ENCODE measurements at places on chromosomes 1 and 21.

GRCh38 chr1:66489972-66490601, 43.9 kb upstream of the SGIP1 start:
- no peak for DNase-seq

- DNase-seq, result no peak
Measured at GRCh38 chr1:100343897-100344296, 8.4 kb upstream of the CDC14A start.

DNA sequence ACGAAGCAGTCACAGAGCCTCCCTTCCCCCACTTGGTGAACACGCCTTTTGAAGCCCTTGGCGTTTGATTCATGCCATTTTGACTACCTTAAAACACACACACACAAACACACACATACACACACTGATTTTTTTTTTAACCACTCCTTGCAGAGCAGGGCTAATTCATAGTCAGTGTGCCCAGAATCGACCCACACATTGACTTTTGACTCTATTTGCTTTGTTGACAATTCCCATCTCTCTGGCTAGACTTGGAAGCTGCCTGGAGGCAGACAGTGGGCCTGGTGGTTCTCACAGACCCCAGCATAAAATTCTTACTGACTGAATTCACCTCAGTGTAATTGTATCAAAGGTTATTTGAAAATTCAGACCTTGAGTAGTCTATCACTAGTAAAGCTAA, 30.3 kb downstream of the CAPN8 start:
- DNase-seq, result no peak

- no peak for DNase-seq
Measured at GRCh38 chr1:218350035-218350525, 4.9 kb downstream of the TGFB2 start.

DNA sequence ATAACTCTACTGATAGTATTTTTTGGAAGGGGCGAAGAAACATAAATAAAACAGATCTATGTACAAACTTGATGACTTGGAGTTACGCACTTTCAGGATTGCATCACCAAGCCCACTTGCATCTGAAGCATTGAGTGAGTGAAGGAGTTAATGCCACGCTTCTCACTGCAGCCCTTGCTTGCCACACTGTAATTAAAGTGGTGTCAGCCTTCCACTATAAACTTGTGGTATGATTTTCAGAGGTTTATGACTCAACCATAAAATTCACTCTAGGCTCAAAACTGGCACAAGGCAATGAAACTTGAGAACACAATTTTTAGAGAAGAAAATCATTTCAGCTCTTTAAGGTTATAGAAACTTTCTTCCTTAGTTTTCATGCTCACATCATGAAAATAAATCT, 93.9 kb upstream of the PRMT6 start:
- DNase-seq, result no peak

DNA sequence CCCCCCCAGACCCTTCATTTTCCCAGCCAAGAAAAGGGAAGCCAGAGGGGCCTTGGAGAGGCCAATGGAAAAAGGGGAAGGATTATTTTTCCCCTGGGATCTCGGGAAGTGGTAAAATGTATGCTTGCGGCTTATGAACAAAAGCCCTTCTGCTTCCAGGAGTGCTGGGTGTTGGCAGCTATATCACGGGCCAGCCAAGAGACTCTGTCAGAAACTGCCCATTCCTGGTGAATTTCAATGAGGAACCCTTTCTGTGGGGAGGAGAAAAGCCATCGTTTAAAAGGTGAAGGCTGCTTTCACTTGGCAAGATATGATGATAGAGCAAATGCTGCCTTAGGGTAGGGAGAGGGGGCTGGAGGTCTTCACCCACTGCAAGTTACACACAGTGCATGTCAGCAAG, 69.7 kb upstream of the ZC3H12A start:
- DNase-seq, result no peak

- no peak for DNase-seq
Measured at GRCh38 chr1:167669209-167670124, 39.4 kb downstream of the RCSD1 start.

DNA sequence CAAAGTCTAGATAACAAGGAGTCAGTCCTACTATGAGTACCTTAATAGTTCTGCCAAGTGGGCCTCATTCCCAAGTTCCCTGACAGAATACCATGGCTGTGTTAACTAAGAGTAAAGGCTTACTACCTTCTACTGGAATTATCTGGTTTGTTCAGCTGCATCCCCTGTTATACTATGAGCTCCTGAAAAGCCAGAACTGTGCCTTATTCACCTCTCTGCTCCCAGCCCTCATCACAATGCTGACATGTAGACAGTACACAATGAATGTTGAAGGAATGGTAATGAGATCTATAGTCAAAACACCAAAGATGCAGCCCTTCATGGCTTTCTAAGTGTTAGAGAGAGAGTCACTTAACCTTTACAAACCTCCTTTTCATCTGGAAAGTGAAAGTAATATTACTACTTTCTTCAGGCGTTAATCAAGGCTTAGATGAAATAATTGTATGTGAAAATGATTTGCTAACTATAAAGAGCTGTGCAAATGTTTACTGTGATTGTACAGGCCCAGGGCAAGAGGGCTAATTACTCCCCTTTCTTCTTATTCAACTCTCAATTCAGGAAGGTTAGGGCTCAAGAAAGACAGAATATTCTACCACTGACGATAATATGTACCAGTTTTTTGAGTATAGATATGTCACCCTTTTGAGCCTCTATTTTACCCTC, 70.3 kb upstream of the MROH9 start:
- DNase-seq, result no peak

- DNase-seq, result no peak
Measured at GRCh38 chr1:242582669-242583068, 58.2 kb upstream of the PLD5 start.

- DNase-seq, result no peak
Measured at GRCh38 chr1:115545791-115546733, 95.7 kb upstream of the VANGL1 start.

- DNase-seq, result no peak
Measured at GRCh38 chr1:151718011-151718431, 1.4 kb upstream of the CELF3 start.

GRCh38 chr1:180235502-180236239, 5.6 kb downstream of the LHX4 start:
- DNase-seq, result no peak

- no peak for DNase-seq
Measured at GRCh38 chr1:54016343-54017282, 1.4 kb downstream of the LDLRAD1 start.

DNA sequence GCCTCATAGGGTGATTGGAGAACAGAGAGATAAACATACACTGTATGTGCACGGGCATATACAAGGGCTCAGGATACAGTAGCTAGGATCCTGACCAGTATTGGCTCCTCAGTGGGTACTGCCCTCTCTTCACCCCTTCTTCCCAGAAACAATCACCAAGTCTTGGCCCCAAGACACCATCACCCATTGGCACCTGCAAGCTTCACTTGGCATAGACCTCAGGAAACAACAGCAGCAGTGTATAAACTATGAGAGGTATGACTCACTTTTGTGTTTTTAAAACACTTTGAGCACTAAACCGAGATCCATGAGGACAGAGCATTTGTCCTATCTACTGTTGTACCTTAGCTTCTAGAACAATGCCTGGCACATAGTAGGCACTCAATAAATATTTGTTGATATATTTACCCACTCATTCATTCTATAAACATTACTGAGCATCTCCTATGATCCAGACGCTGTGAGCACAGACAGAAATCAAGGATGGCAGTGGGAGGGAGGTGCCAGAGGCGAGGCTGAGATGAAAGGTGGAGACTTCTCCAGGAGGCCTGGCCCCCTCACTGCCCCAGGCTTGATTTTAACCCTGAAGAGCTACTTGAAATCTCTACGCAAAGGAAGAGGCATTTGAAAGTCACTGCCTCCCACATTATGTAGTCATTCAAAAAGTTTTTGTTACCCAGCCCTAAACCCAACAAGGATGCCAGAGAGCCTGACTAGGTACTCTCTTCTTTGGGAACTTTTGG, 95.2 kb downstream of the CAMK2N1 start:
- DNase-seq, result no peak

GRCh38 chr1:3156936-3157335, 87.9 kb downstream of the PRDM16 start:
- no peak for DNase-seq

GRCh38 chr1:99180915-99181314, 83.4 kb upstream of the PLPPR4 start:
- DNase-seq, result no peak

DNA sequence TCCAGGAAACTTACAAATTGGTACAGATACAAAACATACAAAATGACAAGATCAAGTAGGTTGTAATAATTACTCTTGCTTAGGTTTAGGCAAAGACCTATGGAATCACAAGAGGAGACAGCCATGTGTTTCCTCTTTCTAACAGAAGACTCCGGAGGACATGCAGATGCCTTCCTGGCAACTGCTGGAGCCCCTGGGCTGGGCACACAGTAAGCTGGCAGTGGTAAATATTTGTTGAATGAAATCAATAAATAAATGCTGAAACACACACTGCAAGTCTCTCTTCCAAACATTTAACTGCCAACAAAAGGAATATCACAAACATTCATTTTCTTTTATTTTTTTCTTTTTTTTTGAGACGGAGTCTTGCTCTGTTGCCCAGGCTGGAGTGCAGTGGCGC, 149.4 kb downstream of the SLC45A1 start:
- DNase-seq, result no peak

GRCh38 chr1:42052072-42052699, 101.0 kb upstream of the GUCA2B start:
- no peak for DNase-seq

DNA sequence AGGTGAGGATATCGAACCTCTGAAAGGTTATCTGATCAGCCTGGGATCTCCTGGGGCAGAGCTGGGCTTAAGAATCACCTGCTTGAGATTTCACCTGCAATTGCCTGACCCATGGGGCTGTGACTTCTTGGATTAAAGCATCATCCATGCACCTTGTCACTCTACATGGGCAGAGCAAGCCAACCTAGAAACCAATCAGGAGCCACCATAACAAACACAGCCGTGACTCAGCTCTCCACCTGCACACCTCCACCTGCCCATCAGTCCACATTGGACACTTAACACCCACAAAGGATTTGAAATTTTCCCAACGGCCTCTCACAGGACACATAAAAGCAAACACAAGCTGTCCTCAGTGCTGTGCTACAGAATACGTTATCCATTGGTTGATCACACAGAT, 35.1 kb upstream of the ETS2 start:
- DNase-seq, result no peak

GRCh38 chr1:223832637-223832943, 13.2 kb downstream of the TP53BP2 start:
- DNase-seq, result no peak

DNA sequence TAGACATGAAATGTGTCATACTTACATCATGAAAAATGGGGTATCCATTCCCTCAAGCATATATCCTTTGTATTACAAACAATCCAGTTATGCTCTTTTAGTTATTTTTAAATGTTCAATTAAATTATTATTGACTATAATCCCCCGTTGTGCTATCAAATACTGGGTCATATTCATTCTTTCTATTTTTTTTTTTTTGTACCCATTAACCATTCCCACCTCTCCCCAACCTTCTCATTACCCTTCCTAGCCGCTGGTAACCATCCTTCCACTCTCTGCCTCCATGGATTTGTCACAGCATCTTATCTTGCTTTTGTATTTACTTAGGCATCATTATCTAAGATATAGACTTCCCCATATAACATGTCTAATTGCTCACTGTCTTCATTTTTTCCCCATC, 15.8 kb downstream of the ATG4C start:
- DNase-seq, result no peak

DNA sequence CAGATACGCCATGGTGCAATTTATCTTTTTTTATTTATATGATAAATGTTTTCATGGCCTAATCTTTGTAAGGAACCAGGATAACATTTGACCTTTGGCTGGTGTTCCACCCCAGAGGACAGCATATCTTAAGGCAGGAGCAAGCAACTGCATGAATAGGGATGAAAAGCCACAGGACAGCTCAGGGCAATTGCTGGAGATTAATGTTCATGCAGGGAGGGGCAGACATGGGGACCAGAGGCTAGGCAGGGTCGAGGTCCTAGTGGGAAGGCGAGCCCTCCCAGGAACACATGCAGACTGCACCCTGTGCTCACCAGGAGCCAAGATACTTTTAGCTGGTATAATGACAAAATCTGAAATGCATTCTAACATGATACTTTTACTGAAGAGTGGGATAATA, 74.4 kb upstream of the HAO2 start:
- DNase-seq, result no peak

DNA sequence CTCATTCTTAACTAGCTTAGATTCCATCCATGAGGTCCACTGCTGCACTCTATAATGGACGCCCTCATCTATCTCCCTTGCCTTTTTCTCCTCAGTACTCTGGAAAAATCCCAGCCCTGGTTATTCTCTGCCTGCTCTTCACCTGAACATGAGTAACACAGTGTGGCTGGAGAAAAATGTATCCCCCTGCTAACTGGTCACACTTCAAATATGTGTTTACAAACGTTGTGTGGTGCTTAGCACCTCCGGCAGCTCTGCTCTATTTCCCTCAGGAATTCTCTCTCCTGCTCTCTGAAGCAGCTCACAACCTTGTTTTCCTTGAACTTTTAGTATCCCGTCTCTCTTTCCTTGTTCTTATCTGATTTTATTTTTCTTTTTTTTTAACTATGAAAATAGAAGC, 4.1 kb downstream of the SCCPDH start:
- DNase-seq, result no peak

DNA sequence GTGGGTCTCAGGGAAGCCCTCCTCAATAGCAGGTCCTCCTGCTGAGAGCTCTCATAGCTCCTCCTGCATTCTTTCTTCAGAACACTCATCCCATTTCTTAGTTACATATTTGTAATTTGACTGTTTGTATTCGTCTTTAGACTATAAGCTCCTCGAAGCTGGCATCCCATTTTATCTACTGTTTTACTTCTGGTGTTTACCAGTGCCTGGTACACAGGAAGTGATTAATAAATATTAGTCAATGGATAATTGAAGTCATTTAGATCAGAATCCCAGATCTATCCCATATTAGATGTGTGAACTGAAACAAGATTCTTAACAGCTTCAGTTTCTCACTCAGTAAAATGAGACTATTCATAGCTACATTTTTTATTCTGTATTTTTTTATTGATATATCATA, 88.7 kb downstream of the PLPP3 start:
- no peak for DNase-seq

GRCh38 chr1:200862713-200863415, 9.9 kb upstream of the GPR25 start:
- no peak for DNase-seq

DNA sequence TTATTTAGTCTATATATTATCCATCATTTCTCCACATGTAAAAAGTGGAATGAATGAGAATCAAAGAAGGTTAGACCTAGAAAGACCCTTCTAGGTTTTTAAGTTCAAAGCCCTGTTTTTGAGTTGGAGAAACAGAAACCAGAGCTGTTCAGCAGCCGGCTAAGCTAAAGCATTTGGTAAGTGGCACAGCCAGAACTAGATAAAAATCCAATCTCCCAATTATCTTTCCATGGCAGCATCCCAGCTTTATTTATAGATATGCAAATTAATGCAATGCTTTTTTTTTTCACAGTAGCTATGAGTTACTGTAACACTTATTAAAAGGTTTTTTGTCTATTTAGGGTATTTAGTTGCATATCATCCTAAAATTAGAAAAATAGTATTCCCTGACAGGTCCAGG, 85.1 kb downstream of the NIBAN1 start:
- DNase-seq, result no peak

- no peak for DNase-seq
Measured at GRCh38 chr21:44758141-44758561, 43.5 kb downstream of the UBE2G2 start.

- no peak for DNase-seq
Measured at GRCh38 chr1:108719656-108720435, 7.1 kb downstream of the FNDC7 start.

GRCh38 chr1:3459051-3459908, 4.8 kb downstream of the ARHGEF16 start:
- no peak for DNase-seq
